ENCODE measurements at places on chromosomes 7 and 10. TPM values are rescaled to one million over a fixed set of nuclear protein-coding genes. Genes with fewer than 3 reads are reported as not detected.

The LDB3 gene
- not detected for total RNA-seq

DNA sequence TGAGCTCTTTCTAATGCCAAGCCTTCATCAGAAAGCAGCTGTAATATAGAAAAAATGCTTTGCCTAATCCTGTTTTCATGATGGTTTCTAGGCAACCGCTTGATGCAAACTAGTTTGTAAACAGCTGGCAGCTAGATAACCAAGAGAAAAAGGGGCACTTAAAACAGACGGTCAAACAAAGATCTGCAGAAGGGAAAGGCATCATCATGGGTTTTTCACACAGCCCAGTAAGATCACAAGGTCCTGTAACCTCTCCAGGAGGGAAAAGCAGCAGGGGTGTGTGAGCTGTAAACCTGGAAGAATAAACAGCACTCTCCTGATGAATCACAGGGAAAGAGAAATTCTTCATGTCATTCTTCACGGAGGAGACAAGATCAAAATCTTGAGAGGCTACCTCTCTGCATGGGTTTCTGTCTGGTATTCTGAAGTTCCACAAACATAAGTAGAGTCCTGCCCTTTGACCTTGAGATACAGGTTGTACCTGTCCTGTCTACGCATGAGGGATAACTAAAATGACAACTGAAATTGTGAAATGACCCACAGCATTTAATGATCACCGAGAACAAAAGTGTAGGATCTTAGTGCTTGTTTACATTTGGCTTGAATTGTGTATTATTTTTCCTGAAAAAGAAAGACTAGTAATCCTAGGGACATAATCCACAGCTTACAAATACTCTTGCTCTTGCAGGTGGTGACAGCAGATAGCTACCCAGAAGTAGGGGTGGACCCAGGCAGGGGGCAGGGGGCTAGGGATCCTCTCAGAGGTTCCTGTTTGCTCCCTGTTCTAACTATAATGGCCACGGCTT is 48.0 kb downstream of the CREB3L2 start:
- DNase-seq, result no peak
- no peaks in the 10 kb centered on the region for H3K4me1 ChIP-seq
- no peaks in the 10 kb centered on the region for H3K36me3 ChIP-seq
- no peaks in the 10 kb centered on the region for H3K27me3 ChIP-seq

- no peak overlapping the region for H3K4me3 ChIP-seq
- H3K36me3 ChIP-seq, result no peaks in the 10 kb centered on the region
- no peak for DNase-seq
- no peaks in the 10 kb centered on the region for H3K27me3 ChIP-seq
- no peak overlapping the region for H3K27ac ChIP-seq
- no peaks in the 10 kb centered on the region for H3K4me1 ChIP-seq
These were observed 306.8 kb downstream of the ETV1 start for GRCh38 chr7:13682626-13683025.

DNA sequence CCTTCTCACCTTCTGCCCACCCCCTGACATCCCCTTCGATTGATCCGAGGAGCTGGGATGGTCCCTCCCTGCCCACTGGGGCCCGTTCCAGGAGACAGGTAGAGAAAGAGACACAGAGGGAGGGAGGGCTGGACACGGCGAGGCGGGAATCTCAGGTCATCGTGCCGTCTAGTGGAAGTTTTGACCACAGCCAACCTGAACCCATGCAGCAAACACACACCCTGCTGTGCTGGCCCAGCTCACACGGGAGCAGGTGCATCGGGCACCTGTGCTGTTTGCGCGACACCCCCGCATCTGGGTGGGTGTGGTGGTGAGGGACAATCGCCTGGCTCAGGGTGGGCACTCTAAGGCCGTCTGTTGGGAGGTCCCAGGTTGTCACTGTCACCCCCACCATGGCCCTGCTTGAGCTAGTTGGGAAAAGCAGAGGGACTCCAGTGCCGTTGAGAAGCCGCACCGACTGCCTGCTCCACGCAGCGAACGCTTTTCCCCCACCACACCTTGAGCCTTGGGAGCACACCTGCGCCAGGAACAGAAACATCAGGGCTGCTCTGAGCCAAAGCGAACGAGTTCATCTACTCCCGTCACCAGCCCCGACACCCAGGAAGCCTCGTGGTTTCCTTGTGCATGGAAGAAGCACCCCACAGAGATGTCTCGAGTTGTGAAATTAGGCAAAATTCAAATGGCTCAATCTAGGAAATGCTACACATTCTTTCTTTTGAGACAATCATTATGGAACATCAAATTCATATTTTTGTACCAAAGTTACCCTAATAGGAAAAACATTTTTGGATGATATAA is 285.8 kb downstream of the DNAJB6 start:
- no peak overlapping the region for H3K27ac ChIP-seq
- H3K36me3 ChIP-seq, result no peaks in the 10 kb centered on the region
- DNase-seq, result no peak
- peaks cover 33% of the 10 kb centered on the region for H3K4me1 ChIP-seq
- no peaks in the 10 kb centered on the region for H3K27me3 ChIP-seq
- H3K4me3 ChIP-seq, result no peak overlapping the region

DNA sequence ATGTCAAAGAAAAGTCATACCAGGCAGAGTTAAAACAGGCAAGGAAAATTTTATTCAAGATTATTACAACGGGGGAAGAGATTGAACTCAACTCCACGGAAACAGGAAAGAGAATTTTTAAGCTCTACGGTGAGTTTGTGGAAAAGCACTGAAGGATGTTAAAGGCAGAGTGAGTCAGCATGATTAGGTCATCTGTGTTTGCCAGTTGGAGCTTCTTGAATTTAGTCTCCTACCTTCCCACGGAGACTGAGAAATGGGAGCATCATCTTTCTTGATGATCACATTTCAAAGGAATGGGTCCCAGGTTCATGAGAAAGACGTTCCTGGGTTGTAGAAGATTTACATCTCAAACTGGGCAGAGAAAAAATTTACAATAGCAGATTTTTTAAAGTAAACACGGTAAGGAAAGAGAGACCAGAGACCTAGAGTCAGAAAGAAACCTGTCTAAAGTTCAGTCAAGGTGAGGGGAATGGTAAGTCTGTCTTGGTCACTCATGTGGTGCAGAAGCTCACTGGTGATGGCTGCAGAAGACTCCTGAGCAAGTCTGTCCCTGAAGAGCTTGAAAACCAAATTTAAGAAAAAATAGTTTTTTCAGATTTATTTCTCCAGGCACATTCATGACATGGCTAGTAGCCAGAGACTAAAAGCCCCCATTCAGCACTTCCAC is 516.9 kb upstream of the LRRN3 start:
- H3K4me1 ChIP-seq, result no peaks in the 10 kb centered on the region
- H3K27ac ChIP-seq, result no peak overlapping the region
- no peak for DNase-seq
- no peak overlapping the region for H3K4me3 ChIP-seq

Measured in T-cell (primary cell).